Pons (tissue), 1 donor: ENCODE measurements at places on chromosomes 2 and 18.

DNA sequence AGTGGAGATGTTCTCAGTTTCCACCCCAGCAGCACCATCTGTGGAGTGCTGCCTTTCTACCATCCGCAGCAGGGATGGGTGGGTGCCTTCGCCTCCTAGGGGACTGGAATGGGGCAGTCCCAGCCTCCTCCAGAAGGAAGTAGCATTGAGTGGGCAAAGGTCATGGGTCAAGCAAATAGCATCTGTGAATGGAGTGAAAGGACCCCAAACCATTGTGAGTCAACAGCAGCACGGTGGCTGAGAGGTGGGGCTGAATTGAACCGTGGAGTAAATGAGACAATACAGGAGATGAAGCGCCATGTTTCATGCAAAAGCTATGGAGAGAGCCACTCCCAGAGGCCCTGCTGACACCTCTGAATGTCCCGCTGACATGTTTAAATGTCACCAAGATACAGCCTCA lies 9.7 kb downstream of the GPR55 start:
- no peak for DNase-seq

DNA sequence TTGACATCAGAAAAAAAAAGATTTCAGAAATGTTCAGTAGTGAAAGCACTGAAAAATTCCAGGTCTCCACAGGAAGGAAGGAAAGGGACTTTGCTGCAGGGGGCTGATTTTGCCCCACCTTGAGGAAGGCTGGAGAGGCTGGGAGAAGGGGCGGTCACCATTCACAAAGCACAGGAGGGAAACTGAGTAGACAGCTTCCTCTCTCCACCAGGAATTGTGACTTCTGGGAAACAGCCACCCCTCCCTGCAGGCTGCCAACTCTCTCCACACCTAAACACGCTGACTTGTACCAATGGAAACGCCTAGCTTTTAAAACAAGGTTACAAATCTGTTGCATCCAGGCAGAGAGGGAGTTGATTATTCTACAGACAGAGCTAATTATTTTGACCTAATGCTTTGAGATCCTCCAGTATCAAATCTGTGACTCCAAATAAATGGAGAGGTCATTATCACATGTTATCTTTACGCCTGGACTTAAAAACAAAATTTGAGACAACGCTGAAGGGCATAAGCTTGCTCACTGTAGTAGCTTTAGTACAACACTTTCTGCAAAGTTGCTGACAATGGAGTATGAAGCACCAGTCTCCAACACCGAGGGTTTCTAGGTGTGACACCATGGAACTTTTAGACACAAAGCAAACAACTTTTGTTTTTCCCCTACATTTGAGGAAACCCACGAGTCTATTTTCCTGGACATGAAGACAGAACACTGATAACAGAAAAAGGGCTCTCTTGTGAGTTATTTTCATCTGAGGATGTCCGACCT lies 42.7 kb downstream of the EPHA4 start:
- DNase-seq: no peak

- DNase-seq: no peak
These were observed 34.3 kb upstream of the TAF1B start for GRCh38 chr2:9809064-9809356.

DNA sequence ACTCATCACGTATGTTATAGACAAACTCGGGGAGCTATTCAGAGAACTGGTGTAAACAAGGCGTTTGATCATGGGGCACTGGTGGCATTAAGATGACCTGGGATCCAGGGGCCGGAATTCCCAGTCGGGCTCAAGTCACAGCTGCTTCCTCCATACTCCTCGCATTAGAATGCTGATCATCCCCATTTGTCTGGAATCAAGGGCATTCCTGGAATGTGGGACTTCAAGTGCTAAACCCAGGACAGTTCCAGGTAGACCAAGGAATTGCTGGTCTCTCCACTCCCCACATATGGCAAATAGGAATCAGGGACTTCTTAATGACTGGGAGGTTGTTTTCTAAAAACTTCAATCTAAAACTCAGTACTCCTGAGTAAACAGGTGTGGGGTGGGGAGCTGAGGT lies 355.7 kb upstream of the RAB6C start:
- DNase-seq: no peak

GRCh38 chr2:158414538-158414937 lies 42.0 kb downstream of the CCDC148 start:
- DNase-seq: no peak

DNA sequence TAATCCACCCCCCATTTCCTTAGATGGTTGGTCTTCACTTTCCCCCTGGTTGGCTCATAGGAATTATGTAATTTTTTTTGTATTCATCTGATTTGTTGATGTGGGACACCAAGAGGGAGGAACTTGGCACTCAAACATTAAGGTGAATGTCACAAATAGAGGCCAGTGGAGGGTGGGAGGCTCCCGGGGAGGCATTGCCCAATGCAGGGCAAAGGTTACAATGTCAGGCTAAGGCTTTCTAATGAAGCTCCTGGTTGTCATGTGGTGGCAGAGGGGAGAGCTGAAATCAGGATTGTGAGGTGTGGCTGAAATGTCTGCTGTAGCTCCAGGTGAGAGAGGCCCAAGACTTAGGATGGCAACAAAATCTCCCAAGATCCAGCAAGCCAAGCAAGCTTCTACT lies 42.7 kb downstream of the MPHOSPH10 start:
- no peak for DNase-seq

DNA sequence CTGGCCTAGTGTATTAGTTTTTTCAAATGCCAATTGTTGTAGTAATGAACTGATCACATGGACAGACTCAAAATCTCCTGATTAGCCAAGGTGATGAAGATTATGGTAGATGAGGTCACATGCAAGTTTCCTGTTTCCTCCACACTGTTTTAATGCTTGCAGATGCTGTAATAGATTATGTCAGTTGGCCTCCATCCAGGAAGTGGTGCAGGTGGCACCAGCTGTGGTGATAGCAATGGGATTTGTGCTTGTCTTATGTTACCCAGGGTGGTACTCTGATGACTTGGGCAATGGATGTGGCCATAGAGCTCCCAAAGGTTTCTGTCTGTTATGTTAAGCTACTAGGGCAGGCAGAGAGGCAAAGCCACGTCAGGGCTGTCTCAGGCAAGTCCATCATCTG lies 332.9 kb upstream of the DDX18 start:
- no peak for DNase-seq

DNA sequence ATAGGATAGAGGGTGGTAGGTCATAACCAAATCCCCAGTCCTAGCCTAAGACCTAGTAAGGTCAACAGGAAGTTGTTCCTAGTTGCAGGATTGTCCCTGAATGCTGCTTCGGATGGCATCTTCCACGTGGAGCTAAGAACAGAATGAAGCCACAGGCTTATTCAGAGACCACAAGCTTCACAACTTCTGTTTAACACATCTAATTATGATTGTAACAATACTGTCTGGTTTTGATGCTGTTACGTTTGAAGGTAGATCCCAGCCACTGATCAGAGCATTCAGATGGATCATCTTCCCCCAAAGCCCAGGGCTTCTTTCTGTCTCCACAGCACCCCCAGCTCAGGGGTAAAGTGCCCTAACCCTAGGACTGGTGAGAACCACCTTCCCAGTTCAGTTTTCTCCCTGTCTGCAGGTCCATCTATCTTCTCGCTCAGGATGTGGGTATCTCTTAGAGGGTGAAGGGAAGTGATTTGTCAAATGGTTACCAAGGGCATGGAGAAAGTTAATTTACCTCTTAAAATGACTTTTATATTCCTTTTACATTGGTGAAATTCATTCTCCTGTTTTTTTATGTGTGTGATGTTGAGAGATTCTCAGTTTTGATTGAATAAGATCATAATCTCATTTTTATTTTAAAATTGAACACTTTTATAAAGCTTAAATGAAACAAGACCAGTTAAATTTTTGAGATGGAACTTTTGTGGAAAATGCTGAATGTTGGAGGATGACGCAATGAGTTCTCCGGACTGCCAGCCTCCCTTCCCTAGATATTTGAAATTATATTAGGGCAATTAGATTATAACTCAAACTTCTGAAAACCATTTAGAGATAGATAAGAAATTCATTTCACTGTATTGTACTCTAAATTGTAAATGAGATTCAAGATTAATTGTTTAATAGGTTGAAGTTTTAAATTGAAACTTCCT lies 66.5 kb downstream of the RHBDD1 start:
- DNase-seq: no peak

- no peak for DNase-seq
These were observed 636 bp downstream of the ARL4C start for GRCh38 chr2:234496055-234496834.

DNA sequence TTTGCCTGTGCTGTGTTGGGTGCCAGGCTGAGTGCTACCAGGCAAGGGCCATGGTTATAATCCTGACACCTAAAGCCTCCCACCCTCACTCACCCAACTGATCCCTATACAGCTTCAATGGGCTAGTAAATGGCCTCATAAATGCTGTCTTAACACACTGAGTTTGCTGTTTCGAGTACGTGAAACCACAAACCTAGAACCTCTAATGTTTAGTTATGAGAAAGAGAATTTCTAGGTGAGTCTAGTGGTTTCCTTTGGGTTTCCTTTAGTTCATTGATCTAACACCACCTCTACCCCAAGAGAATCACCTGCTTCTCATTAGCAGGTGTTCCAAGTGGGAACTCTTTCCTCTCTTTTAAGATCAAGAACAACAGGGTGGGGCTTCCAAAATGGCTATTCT lies 172.0 kb downstream of the MC4R start:
- no peak for DNase-seq

DNA sequence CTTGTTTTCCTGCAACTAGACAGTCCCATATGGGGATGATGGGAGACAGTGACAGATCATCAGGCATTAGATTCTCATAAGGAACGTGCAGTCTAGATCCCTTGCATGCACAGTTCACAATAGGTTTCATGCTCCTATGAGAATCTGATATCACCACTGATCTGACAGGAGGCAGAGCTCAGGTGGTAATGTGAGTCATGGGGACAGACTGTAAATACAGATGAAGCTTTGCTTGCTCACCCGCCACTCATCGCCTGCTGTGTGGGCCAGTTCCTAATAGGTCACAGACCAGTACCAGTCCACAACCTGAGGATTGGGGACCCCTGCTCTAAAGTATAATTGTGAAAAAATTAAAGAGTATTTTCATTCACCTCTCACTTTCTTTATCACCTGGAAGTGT lies 23.6 kb upstream of the RAB1A start:
- no peak for DNase-seq

DNA sequence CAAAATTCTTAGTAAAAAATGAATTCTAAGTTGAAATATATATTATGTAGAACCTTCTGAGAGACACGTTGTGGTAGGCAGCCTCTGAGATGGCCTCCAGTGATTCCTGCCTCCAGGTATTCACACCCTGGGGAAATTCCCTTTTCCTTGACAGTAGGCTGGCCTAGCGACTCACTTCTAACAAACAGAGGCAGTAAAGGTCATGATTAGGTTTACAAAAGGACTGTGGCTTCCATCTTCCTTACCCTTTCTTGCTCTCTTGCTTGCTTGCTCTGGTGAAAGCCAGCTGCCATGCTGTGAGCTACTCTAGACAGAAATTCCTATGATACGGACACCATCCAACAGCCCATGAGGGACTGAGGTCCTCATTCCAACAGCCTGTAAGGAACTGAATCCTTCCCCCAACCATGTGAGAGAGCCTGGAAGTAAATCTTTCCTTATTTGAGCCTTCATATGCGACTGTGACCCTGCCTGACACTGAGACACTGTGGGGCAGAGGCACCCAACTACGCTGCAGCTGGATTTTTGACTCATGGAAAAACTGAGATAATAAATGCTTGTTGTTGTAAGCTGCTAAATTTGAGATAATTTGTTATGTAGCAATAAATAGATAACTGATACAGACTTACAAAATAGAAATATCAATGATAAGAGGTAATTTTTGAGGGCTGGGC lies 32.7 kb upstream of the SERTAD2 start:
- DNase-seq: no peak

GRCh38 chr18:457140-457519 lies 43.4 kb downstream of the COLEC12 start:
- DNase-seq: no peak

GRCh38 chr2:111662039-111662770 lies 221.8 kb downstream of the ANAPC1 start:
- no peak for DNase-seq

DNA sequence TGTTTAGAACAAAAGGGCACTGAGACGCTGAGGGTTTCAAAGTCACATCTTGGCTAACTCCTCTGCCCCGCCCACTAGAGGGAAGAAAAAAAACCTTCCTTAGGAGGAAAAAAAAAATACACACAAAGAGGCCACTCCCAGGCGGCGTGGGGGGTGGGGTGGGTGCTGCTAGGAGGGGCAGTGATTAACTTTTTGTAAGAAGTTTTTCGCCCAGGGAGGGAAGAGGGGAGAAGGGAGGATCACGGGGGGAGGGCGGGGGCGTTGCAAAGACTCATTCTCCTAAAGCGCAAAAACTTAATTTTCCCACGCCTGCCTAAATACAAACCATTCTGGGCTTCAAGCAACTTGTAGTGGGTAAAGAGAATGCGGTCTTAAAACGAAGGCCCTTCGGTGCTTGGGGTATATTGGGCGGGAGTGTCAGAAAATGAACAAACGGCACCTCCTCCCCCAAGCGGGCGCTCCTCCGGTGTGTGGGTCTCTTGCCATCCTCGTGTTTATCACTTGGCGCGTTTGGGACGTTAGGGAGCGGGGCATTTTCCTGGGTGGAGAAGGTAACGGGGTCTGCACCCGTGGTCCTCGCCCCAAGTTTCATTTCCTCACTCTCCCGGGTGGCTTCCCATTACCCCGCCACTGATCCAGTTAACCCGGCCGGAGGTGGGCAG lies 1.7 kb downstream of the CXCR4 start:
- DNase-seq: no peak

- DNase-seq: no peak
These were observed 42.8 kb downstream of the EEF1B2 start for GRCh38 chr2:206202446-206202845.

DNA sequence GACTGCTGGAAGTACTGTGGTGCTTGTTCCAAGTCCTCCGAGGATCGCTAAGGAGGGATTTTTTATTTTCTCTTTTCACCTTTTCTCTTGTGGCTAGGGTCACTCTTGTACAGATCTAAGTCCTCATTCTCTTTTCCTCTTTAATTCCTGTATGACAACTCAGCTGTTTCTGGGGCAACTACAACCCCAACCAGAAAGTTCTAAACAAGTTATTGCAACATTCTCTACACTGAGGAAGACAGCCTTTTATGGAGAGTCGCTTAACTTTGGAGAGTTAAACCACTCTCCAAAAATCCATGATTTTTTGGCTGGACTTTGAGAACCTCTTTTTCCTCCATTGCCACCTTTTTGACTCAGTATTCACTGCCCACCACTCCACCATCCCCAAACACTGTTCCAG lies 74.0 kb upstream of the SESTD1 start:
- no peak for DNase-seq

GRCh38 chr2:11770531-11771188 lies 24.2 kb downstream of the LPIN1 start:
- no peak for DNase-seq

GRCh38 chr2:211469664-211470059 lies 913.3 kb downstream of the CPS1 start:
- DNase-seq: no peak

- DNase-seq: no peak
These were observed 160.6 kb downstream of the RNF144A start for GRCh38 chr2:7077660-7078267.

DNA sequence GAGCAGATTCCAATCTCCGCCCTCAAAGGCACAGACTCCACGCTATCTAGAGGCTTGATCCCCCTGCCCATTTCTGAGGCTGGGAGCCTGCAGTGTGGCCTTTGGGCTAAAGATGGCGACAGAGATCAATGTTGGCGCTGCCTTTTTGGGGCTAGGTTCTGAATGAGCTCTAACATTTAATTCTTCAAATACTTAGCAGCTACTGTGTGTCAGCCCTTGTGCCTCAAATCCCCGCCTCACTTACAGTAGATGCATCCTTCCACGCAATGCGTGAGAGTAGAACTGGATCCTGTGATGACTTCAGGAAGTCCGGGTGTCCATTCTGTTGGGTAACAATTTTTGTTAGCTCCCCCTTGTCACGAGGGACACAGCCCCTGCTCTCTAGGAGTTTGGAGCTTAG lies 12.4 kb downstream of the IL1F10 start:
- DNase-seq: no peak
